Activated CD8-positive, alpha-beta memory T cell treated with anti-CD3 and anti-CD28 coated beads for 48 hours (primary cell): ENCODE measurements at places on chromosomes 2 and 18.

DNA sequence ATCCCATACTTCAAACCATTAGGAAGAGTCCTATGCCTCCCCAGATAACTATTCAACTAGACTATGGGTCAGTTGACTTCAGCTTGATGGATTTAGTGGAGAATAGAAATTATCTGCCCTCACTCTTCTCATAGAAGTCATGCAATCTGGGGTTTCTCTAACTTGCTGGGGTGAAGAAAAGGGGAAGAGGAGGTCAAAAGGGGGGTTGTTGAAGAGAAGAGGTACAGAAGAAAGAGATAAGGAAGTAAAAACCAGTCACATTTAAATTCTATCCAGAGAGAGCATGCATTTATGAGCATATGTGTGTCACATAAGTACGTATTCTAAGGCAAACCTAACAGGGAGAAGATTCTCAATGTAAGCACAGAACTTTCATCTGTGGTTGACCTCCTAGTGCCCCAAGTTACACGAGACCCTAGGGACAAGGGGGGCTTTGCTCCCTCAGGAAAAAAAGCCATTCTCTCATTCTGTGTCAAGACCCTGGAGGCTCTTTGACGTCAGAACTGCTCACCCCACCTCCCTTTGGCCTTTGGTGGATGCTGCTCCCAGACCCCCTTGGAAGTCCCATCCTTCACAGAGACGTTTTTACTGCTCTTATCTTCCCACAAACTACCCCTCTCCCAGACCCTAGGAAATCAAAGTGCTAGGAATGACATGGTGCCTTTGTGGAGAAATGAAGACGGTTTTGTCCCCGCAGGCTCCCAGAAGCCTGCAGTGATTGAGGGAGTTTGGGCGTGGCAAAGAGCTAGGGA lies 236.8 kb upstream of the TNP1 start:
- DNase-seq, result no peak

GRCh38 chr2:132937629-132938028 lies 267.6 kb upstream of the LYPD1 start:
- no peak for DNase-seq

GRCh38 chr2:197799068-197799467 lies 5.3 kb upstream of the PLCL1 start:
- no peak for DNase-seq

DNA sequence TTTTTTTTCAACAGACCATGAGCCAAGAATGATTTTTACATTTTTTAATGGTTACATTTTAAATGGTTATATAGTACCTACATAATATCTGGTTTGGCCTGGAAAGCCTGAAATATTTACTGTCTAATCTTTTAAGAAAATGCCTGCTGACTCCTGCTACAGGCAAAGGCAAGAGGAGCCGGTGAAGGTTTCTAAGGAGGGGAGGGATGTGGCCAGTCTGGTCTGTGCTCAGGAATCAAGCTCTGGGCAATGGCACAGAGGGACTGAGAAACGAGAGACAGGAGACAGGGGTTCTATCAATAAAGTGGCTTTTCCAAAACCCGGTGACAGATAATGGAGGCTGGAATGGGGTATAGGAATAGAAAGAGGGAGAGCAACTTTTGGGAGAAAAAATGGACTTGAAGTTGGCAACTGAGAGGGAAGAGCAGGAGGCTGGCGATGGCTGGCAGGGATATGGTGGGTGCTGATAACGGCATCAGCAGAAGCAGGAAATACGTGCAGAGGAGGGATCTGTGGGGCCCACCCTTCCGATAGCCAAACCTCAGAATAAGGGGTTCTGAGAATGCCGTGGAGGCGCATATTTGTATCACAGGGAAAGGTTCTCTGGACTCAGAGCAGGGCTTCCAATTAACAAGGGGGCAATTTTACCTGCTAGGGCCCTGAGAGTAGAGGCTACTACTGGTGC lies 64.0 kb upstream of the DNMT3A start:
- DNase-seq, result no peak

GRCh38 chr2:235954281-235954680 lies 213.9 kb downstream of the GBX2 start:
- no peak for DNase-seq

DNA sequence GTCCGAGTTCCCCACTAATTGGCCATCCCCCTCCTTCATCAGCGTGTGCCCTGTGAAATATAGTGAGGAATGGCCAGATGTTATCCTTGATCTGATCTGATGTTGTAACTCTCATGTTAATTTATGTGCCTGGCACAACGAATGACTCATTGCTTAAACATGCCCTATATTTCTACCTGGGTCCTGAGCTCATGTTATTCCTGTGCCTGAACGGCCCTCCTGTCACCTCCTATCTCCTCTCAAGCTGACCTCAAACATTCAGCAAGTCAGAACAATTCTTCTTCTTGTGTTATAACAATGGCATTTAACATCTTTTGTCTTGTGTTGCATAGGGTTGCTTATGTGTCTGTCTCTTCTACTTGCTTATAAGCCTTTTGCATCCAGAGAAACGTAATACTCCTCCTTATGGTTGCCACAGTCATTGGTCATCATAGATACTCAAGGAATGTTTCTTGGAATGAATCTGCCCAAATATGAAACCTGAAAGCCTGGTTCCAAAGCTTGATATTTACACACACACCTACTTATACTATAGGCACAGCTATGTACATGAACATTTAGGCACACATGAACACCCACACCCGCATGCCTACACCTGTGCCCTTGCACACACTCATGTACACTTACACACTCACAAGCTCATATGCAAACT lies 80.2 kb upstream of the PHLPP1 start:
- DNase-seq, result no peak

DNA sequence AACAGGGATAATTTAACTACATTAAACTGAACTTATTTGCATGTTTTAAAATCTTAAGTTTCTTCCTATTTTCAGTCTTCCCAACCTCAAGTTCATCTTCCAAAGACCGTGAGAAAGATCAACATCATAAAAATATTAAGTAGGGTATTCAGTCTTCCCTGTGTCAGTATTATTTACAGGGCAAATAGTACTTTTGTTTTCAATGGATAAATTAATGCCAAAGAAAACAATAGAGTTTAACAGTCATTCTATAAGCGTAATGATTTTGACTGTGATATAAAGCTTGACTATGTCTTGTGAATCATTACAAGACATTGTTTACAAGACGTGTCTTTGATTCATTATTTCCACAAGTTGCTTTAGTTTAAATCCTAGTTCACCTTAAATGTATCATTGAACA lies 48.0 kb upstream of the NRXN1 start:
- DNase-seq, result no peak

DNA sequence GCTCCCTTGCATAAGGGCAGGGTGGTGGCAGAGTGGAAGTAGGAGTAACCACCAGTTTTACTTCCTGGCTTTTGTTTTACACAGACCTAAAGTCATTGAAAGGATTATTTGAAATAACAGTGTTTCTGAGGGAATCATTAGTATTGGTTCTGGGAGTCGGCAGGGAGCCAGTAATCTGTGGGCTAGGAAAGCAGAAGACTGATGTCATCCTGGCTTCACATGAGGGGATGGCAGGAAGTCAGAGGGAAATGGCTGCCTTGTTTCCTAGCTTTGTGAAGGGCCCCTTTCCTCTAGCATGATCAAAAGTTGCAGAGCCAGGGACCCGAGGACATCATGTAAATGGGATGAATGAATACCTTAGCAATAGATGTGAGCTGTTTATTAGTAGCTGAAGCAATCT lies 792.6 kb downstream of the CPS1 start:
- DNase-seq, result no peak

- no peak for DNase-seq
Observed at GRCh38 chr18:41343808-41344207, 611.2 kb upstream of the PIK3C3 start.

DNA sequence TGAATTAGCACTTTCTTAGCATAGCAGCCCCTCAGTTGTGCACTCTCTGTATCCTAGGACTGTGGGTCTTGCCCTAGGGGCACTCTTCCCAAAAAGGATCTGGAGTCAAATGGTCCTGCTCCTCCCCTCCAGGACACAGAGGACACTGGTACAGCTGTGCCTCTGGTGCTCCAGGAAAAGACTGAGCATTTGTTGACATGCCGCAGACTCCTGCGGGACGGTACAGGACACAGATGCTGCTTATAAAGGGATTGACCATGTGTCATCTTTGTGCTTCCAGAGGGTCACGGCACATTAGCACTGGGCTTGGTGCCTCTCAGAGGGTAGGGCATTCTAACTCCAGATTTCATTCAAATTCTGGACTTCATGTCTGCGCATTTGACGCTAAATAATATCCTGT lies 110.5 kb downstream of the KLF7 start:
- DNase-seq, result no peak

DNA sequence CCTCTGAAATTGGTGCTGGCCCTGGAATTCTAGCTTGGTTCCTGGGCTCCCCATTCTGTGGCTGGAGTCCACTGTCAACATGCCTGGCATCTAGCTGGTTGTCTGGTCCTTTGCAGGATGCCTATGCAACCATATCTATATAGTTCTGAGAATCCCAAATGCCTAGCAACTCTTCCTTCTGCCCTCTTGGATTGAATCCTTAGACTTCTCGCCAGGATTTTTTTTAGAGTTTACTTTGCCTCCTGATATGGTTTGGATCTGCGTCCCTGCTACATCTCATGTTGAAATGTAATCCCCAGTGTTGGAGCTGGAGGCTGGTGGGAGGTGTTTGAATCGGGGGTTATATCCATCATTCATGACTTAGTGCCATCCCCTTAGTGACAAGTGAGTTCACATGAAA lies 65.0 kb upstream of the LYPD1 start:
- DNase-seq, result no peak

- DNase-seq, result no peak
Observed at GRCh38 chr18:62033207-62033606, 140.4 kb upstream of the RNF152 start.

DNA sequence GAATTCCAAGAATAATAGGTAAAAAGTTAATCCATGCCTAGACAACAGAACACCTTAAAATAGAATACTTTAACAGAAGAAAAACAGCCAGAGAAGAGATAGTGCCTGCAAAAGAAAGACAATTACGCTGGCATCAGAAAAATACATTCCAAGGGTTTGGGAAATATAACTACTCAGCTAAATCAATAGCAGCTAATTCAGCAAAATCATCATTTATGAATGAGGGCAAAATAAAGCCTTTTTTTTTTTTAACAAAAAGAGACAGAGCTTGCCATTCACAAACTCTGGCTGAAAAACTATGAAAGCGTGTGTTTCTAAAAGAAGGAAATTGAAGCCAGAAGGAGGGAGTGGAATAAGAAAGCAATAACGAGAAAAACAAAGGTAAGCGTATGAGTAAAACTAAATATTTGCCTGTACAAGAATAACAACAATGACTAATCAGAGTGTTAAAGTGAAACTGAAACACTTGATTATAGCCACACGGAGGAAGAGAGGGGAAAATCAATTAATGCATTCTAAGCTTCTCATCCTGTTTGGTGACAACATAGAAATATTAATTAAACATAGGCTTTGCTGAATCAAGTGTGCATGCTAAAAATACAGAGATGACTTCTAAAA lies 90.2 kb downstream of the EHD3 start:
- no peak for DNase-seq

- no peak for DNase-seq
Observed at GRCh38 chr2:101360232-101360631, 27.1 kb downstream of the CREG2 start.

- DNase-seq, result no peak
Observed at GRCh38 chr2:24233321-24233720, 58.5 kb downstream of the FAM228A start.

DNA sequence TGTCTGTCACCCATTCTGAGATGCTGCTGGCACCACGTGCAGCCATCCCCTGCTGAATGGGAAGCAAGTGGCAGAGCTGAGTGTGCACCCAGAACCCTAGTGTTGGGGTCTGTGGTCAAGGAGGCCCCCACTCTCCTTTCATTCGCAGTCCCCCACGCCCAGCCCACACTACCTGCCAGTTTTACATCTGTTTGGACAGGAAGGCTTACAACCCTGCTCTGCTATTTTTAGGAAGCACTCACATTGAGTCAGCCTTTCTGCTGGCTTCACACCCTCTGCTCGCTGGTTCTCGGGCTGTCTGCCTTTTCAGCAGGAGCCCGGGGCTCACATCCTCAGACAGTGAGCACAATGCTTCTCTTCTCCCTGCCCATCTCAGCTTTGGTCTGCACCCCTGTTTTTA lies 10.7 kb upstream of the ADCY3 start:
- peak; percentile 19 for DNase-seq

- no peak for DNase-seq
Observed at GRCh38 chr2:175817221-175817620, 184.8 kb downstream of the LNPK start.
